ENCODE measurements at places on chromosomes 13 and 19. TPM values are rescaled to one million over a fixed set of nuclear protein-coding genes. Genes with fewer than 3 reads are reported as not detected.

Gene CLIP3
- total RNA-seq = 39.9 TPM

Gene SYNGR4
- not detected for total RNA-seq

Gene DACT3
- total RNA-seq = 119 TPM

Gene CERS1
- total RNA-seq = 3.2 TPM

Gene CDKN2D
- 30.0 TPM for total RNA-seq

Gene NPHS1
- total RNA-seq = not detected

Gene METTL21C
- not detected for total RNA-seq

Gene MEX3D
- 64.4 TPM for total RNA-seq

Gene ZNF235
- total RNA-seq = 5.6 TPM

Gene SLC10A2
- total RNA-seq = not detected

Data from esophagus muscularis mucosa (tissue), 4 donors.